ENCODE measurements at places on chromosomes 7 and 10. TPM values are rescaled to one million over a fixed set of nuclear protein-coding genes. Genes with fewer than 3 reads are reported as not detected.
A peak's percentile ranks its signal among the peaks of the same experiment; 100 is the strongest.

Gene LIPJ
- total RNA-seq = 0.26 TPM

Gene TRIM50
- not detected for total RNA-seq

Gene AKR1C8
- total RNA-seq = not detected

GRCh38 chr10:60726257-60726656 lies 52.0 kb upstream of the CDK1 start:
- no peak for DNase-seq

- DNase-seq = peak; percentile 50
Measured at GRCh38 chr7:149625340-149625946, 127.8 kb upstream of the ZNF746 start.

GRCh38 chr7:129502708-129503685 lies 666 bp downstream of the SMKR1 start:
- no peak for DNase-seq

Data from fibroblast of lung (primary cell).